ENCODE measurements at places on chromosomes 13 and 19.
A peak's percentile ranks its signal among the peaks of the same experiment; 100 is the strongest.

DNA sequence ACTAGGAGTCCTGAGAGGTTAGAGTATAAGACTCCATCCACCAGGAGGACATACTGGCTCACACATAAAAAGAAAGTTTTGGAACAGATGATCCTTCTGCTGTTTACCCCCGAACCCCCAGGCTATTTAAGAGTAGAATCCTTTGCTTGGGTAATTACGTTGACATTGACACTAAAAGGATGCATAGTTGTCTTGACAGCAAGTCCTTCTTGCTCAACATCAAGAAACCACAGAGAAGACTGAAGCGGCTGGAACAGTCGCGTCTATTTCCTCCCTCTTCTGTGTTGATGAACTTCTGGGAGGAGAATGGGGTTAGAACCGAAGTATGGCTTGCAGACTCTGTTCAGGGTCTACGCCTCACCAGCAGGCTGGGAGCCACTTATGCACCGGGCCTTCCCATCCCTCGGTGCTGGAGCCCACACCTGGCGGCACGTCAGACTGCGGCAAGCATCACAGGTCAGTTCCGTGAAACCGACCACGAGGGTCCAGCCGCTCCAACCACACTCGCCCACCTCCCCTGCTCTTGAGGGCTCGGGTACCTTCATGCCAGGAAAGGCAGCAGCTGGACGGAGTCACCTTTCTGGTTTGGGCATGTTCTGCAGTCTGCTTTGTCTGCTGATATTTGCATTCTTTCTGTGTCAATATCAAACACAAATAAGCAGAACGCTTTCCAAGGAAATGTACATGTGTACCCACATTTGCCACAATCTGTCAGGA, 42.4 kb upstream of the RANBP3 start:
- DNase-seq, result peak; percentile 65

GRCh38 chr13:71814806-71815360, 52.1 kb downstream of the DACH1 start:
- no peak for DNase-seq

DNA sequence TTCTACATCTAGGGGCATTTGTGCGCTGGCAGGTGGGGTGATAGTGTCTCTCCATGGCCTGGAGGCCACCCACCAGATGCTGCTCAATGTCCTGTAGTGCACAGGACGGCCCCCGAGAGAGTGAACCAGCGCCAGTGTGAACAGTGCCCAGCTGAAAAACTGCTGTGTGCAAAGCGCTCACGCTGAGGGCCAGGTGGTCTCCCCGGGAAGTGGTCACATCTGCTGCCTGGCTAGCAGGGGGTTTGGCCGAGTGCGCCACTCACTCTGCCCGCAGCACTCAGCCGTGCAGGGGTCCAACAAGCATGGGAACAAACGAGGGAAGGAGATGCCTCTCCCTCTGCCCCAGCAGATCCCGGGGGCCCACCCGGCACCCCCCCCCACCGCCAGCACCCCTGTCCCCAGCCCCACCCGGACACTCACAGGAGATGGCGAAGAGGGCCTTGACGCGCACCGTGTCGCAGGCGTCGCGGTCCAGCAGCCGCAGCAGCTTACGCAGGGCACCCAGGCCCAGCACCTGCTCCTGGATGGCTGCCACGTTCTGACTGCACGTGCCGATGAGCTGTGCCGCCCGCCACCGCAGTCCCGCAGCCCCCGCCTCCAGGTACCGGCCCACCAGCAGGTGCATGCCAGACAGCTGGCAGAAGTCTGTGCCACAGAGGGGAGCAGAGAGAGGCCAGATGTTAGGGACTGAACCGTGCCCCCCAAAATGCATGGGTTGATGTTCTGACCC, 5.8 kb downstream of the HSPBP1 start:
- DNase-seq, result no peak

DNA sequence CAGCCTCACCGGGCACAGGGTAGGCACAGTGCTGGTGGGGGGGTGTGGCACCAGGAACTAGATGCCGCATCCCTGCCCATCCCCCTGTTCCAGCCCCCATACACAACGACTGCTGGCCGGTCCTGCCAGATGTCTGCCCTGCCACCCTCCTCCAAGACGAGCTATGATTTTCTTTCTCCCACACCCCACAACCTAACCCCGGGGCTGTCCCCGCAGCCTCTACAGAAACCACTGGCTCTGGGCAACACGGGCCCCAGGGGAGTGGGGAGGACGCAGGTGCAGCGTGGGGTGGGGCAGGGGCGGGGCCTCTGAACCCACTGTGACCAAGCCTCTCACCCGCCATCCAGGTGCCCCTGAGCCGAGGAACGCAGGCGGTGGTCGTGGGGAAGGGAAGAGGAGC, 15.5 kb downstream of the PGLS start:
- DNase-seq, result no peak

- DNase-seq, result no peak
Observed at GRCh38 chr13:48400090-48400694, 12.7 kb downstream of the LPAR6 start.

- no peak for DNase-seq
Observed at GRCh38 chr19:679418-680286, 3.5 kb downstream of the FSTL3 start.

- peak; percentile 90 for DNase-seq
Observed at GRCh38 chr19:35247526-35248309, 1.1 kb upstream of the LSR start.

DNA sequence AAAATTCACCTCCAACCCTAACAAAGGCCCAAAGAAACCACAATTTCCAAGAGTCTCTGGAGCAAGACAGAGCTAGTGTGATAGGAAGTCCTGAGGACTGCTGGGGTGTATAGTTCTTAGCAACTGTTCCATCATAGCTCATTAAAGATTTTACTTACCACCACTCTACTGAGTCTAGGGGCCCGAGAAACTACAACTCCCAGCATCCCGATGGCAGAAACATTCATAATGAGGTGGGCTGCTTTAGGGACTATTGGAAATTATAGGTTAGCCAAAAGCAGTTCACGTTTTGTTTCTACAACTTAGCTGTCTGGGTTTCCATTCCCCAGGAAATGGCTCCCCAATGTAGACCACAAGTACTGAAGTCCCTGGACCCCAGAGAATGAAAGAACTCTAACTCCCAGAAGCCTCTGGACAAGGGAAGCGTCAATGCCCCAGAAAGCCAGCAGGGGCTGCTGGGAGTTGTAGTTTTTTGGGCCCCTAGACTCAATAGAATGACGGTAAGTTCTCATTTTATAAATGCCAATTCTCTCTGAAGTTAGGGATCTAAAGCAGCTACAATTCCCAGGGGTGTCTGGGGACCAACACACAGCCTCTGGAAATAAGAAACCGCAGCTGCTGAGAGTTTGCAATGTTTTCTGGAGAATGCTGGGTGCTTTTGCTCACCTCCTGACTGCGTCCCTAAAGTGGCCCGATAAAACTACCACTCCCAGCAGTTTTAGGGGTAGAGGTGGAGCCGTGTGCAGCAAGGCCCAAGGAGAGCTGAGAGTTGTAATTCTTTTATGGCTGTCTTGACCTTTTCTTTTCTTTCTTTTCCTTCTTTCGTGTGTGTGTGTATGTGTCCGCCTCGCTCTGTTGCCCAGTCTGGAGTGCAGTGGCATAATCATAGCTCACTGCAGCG, 11.1 kb downstream of the FTL start:
- no peak for DNase-seq

- DNase-seq, result no peak
Observed at GRCh38 chr19:31340042-31341025, 8.9 kb downstream of the TSHZ3 start.

- no peak for DNase-seq
Observed at GRCh38 chr19:3007975-3008374, 21.1 kb downstream of the TLE2 start.

DNA sequence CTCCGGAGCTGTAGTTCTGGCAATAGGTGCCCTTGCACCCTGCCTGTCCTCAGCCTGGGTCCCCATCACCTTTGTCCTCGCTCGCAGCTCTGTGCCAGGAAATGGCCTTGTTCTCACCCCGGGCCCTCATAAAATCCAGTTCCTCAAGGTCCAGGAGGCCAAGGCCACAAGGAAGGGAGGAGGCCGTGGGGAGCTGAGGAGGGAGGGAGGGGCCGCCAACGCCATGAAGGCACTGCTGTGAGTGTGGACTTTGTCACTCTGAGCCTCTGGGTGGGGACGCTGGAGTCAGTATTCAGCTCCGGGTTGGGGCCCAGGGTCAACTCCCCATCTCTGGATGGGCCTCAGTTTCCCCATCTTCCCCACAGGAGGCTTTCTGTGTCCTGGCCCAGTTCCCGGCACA, 9.2 kb upstream of the GNA11 start:
- no peak for DNase-seq

GRCh38 chr13:54536112-54536511, 1507.5 kb downstream of the OLFM4 start:
- no peak for DNase-seq

GRCh38 chr19:18157465-18158063, 4.6 kb downstream of the PIK3R2 start:
- DNase-seq, result no peak

- DNase-seq, result no peak
Observed at GRCh38 chr13:40580566-40581276, 85.7 kb downstream of the FOXO1 start.

GRCh38 chr19:17504030-17504429, 7.4 kb upstream of the PGLS start:
- DNase-seq, result no peak

DNA sequence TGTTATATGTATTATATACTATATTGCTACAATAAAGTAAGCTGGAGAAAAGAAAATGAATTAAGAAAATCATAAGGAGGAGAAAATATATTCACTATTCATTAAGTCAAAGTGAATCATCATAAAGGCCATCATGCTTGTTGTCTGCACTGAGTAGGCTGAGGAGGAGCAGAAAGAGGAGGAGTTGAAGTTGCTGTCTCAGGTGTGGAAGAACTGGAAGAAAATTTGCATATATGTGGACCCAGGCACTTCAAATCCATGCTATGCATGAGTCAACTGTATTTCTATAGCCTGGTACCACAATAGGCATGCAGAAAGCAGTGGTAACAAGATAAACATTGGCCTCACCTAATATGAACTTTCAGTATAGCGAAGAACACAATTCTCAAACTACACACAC, 135.9 kb upstream of the SGCG start:
- no peak for DNase-seq

GRCh38 chr19:795073-795611, 2.1 kb upstream of the PTBP1 start:
- DNase-seq, result no peak

GRCh38 chr13:101673360-101674105, 221.1 kb downstream of the ITGBL1 start:
- no peak for DNase-seq

DNA sequence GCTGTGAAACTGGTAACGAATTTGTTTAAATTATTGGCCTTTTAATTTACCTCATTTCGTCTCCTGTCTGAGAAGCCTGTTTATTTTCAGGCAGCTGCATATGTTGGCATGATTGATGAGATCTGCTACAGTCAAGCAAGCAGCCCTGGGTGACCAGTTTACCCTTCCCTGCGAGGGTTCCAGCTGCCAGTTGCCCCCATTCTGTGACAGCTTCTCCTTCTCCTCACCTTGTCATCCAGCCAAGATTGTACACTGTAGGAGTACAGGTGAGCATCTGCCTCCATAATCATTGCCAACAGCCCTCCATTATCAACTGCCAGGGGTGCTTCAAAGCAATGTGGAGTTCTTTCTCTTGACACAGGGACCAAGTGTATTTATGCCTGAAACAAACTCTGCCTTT, 1979.9 kb upstream of the PRR20A start:
- DNase-seq, result peak; percentile 86

DNA sequence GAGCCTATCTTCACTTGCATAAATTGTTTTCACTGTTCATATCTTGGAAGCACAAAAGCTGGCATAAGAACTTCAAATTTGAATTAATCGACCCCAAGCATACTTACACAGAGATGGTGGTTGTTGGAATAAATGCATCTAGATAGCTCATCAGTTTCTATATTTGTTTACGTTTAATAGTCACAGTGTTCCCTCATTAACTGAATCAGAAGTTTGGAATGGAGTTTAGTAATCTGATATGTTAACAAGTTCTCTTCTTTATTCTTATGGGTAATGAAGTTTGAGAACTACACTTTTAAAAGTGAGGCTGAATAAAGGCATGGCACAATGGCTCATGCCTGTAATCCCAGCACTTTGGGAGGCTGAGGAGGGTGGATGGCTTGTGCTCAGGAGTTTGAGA, 886.7 kb upstream of the PCDH20 start:
- no peak for DNase-seq

DNA sequence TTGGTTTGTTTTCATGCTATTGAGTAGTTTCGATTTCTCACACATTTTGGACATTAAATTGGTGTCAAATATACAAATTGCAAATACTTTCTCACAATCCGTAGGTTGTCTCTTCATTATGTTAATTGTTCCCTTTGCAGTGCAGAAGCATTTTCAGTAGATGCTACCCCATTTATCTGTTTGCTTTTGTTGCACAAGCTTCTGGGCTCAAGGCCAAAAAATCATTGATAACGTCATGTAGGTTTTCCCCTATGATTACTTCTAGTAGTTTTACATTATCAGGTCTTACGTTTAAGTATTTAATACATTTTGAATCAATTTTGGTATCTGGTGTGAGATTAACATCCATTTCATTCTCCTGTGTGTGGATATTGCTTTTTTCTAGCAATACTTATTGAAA, 14.0 kb upstream of the ZNF347 start:
- DNase-seq, result peak; percentile 22

DNA sequence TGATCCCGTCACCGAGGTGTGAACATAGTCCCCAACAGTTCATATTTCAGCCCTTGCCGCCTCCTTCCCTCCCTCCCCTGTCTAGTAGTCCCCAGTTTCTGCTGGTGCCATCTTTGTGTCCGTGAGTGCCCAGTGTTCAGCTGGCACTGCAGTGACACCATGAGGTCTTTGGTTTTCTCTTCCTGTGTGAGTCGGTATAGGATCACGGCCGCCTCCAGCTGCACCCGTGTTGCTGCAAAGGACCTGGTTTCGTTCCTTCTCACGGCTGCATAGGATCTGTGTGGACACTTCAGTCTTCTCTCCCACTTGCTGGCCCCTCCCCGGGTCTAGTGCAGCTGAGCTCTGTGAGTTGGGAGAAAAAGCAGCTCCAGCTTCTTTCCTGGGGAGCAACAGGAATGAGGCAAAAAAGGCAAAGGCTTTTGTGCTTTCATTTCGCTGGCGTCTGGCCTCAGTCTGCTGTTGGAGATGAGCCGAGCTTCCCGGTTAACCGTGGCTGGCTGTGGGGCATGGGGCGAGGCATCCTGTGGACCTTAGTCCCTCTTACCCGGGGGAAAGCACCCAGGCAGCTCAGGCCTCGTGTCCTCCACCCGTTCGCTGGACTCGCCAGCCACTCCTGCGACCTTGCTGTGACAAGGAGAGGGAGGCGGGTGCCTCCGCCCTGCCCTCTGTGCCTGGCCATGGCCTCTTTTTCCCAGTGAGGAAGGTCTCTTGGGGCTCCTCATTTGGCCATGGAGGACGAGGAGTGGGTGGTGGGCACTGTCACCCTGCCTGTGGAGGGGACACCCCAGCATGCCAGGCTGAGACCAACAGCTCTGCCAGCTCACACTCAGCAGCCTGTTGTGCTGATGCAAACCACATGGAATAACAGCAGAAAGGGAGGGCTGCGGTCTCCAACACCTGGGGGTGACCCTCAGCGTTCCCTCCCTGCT, 196.5 kb downstream of the TEX29 start:
- DNase-seq, result no peak

GRCh38 chr19:47473336-47473735, 1.6 kb upstream of the SLC8A2 start:
- DNase-seq, result no peak

All from NCI-H748 treated with DMSO at 0.1 percent for 48 hours (cell line).